ENCODE measurements at places on chromosomes 16 and 17.

- no peak for DNase-seq
These were observed 6.9 kb downstream of the IFT20 start for GRCh38 chr17:28328325-28328724.

GRCh38 chr16:1945559-1946391 lies 2.8 kb upstream of the MSRB1 start:
- DNase-seq, result no peak

DNA sequence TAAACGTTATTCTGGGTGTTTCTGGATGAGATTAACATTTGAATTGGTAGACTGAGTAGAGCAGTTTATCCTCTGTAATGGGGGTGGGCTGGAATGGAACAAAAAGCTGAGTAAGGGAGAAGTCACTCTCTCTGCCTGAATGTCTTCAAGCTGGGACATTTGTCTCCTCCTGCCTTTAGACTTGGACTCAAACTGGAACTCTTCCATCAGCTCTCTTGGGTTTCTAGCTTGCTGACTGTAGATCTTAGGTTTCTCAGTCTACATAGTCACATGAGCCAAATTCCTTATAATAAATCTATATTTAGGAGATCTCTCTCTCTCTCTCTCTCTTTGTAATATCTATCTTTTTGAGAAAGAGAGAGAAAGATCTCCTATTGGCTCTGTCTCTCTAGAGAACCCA lies 553.3 kb upstream of the CDH11 start:
- no peak for DNase-seq

- peak; percentile 21 for DNase-seq
These were observed 12.1 kb downstream of the TTLL6 start for GRCh38 chr17:48804936-48805411.

DNA sequence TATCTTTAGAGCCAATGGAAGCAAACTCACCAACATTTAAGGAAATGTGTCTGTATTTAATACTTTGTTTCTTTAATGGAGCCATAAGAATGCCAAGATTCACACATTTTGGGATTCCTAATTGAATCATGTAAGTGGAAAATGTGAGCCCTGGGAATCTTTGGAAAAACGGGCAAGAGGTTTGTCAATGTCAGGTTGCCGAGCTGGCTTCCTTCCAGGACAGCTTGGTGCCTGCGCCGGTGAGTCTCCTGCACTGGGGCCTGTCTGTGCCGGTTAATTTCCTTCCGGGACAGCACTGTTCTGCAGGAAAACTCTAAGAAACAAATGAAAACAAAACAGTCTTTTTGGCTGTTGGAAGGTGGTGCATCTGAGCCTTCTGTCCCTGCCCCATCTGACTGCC lies 210.6 kb downstream of the HAPSTR1 start:
- no peak for DNase-seq

Measured in NCI-H526 treated with DMSO at 0.1 percent for 48 hours (cell line).